ENCODE measurements at places on chromosomes 12 and 14. TPM values are rescaled to one million over a fixed set of nuclear protein-coding genes. Genes with fewer than 3 reads are reported as not detected.

The OASL gene
- total RNA-seq = 0.23 TPM

The PDE3A gene
- 32.4 TPM for total RNA-seq

The OTUB2 gene
- total RNA-seq = 1.5 TPM

The RND1 gene
- 5.6 TPM for total RNA-seq

The L2HGDH gene
- total RNA-seq = 3.7 TPM

The PLEKHD1 gene
- not detected for total RNA-seq

The NPFF gene
- not detected for total RNA-seq

The CLEC2D gene
- 0.60 TPM for total RNA-seq

The IKZF4 gene
- 0.35 TPM for total RNA-seq

The MAP3K9 gene
- total RNA-seq = under 0.01 TPM

The POTEM gene
- total RNA-seq = not detected

The PRIMA1 gene
- not detected for total RNA-seq

The TIMELESS gene
- 5.4 TPM for total RNA-seq

The BCL11B gene
- total RNA-seq = under 0.01 TPM

The RNASE2 gene
- not detected for total RNA-seq

The GALNT9 gene
- not detected for total RNA-seq

The MBD6 gene
- 2.9 TPM for total RNA-seq

The GDF3 gene
- total RNA-seq = not detected

The MYO1H gene
- total RNA-seq = not detected

The KLHL33 gene
- total RNA-seq = 0.23 TPM

The E2F7 gene
- 3.0 TPM for total RNA-seq

The PHC1 gene
- total RNA-seq = 11.6 TPM

The SLC17A8 gene
- total RNA-seq = not detected

The IL23A gene
- not detected for total RNA-seq

The NAA25 gene
- total RNA-seq = 6.1 TPM

The GCH1 gene
- 0.90 TPM for total RNA-seq

The ANKRD9 gene
- total RNA-seq = 10.1 TPM

The WDR20 gene
- 14.5 TPM for total RNA-seq

The HOXC11 gene
- total RNA-seq = not detected

The FGF6 gene
- not detected for total RNA-seq
